ENCODE measurements at places on chromosomes 3 and 15.
A peak's percentile ranks its signal among the peaks of the same experiment; 100 is the strongest.

- no peak for DNase-seq
Observed at GRCh38 chr15:64640146-64640871, 135.1 kb downstream of the RBPMS2 start.

GRCh38 chr15:62945760-62946159, 96.8 kb upstream of the TPM1 start:
- DNase-seq = no peak

GRCh38 chr3:39907981-39908380, 98.6 kb downstream of the MYRIP start:
- no peak for DNase-seq

DNA sequence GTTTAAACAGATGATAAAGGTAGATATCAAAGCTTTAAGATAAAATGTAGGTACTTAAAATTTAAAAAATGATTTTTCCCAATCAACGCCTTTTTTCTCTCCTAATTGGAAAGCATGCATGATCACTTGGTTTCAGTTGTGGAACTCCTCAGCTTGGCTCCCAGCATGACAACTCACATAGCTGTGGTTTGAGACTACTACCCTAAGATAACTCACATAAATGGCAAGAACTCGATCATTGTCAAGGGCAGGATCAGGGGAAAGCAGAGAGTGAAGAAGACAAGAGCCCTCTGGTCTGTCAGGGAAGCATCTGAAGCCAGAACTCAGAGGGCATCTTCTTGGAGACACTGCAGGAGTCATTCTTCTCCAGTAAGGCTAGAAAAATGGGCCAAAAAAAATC, 516.7 kb downstream of the NTRK3 start:
- no peak for DNase-seq

DNA sequence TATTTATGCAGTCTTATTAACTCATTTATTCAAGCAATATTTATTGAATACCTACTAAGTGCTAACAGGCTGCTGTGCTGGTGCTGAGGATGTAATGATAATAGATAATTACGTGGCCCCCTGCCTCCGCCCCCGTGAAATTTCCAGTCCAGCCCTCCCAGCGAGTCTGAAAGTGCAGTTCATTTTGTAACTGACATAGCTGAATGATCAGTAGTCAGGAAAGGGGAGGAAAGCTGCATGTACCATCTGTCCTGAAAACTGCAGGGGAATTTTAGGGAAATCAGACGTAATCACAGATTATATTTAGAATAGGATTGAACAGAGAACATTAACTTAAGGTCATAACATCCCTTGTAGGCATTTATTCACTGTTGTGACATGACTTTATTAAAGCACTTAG, 736.8 kb downstream of the MCTP2 start:
- no peak for DNase-seq

DNA sequence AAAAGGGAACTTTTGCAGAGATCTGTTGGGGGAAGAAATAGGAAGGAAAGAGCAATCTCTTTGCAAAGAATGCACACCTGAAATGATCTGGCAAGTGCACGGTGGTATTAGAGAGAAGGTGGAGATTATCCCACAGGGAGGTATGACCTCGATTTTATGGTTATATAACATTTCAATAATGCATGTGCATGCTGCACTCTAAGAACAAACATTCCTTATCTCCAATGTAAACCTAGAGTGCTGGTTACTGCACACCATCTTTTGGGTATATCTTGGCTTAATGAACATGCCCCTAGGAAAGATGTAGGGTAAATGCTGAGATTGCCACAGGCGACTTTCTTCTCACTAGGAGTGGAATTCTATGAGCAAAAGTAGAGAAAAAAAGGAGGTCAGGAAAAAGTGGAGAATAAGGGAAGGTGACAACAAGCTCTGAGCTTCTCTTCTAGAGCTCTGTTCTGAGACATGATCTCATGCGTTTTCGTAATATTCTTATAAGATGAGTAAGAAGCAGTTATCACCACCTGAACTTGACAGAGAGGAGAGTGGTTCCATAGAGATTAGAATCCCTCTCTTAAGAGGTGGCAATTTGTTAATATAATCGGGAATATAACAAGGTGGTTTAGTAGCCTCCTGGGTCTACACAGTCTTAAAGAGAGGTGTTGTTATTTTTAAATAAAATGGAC, 117.5 kb upstream of the TMC3 start:
- DNase-seq = no peak

GRCh38 chr3:140931801-140932200, 9.8 kb upstream of the SLC25A36 start:
- no peak for DNase-seq

- no peak for DNase-seq
Observed at GRCh38 chr3:157549498-157549897, 46.3 kb upstream of the VEPH1 start.

DNA sequence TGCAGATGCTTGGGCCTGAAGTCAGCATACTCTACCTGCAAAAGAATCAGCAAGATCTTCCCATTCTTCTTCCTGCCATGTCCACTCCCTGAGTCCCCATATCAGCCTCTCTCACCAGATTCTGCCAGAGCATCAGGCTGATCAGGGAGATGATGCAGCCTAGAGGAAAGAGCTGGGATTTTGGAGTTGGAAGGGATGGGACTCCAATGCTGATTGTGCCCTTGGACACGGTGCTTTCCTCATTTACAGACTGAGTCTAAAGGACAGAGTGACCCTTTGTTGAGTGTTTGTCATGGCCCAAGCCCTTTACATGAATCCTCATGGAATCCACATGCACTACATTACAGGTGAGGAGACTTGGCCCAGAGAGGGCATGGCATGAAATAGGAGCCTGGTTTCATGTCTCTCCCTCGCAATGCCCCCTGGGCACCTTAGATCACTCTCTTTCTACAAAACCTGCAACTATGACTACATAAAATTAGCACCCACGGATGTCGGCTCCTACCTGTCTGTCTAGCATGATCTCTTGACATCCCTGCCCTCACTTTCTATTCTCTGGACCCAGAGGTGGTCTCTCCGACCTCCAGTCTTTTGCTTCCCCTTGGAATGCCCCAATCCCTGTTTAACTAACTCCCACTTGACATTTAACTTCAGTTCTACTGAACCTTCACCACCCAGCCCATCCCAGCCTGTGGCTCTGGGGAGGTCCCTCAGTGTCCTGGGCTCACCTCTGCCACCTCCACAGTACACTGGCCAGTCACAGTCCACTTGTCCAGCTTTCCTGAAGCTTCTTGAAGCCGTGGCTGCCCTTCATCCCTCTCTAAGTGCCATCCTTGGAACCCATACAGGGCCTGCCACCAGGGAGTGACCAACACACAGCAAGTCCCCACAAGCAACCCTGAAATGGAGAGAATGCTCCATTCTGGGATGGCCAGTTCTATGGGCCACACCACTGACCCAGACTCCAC, 173.5 kb downstream of the ABHD5 start:
- no peak for DNase-seq

- DNase-seq = no peak
Observed at GRCh38 chr15:45884755-45885445, 250.1 kb downstream of the SQOR start.

DNA sequence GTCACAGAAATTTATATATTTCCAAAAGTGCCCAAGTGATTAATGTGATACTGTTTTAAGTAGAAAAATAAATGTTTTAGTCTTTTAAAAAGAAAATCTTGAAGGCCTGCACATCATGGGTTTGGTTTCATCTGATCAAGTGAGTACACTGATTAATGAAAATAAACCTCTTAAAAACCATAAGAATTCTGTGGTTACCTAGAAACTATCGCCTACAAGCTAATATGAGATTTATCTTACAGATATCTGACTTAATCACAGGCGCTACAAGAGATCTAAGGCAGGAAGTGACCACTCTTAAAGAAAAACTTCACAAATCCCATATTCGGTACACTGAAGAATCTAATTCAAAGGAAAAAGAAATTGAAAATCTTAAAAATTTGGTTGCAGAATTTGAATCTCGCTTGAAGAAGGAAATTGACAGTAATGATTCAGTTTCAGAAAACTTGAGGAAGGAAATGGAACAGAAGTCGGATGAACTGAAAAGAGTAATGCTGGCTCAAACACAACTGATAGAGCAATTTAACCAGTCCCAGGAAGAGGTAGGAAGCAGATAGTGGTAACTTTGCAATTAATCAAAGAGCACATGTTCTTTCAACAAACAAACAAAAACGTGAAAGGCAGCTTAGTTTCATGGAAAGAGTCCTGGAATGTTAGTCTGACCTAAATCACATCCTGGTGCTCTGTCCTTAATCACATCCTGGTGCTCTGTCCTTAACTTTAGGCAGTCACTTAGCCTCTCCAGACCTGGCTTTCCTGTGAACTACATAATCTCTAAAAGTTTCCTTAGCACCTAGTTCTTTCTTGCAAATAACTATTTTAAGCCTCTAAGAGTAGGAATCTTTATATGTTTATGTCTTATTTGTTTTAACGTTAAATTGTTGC, 131.8 kb downstream of the CCNL1 start:
- no peak for DNase-seq

GRCh38 chr3:99696497-99696896, 58.1 kb downstream of the COL8A1 start:
- DNase-seq = no peak

DNA sequence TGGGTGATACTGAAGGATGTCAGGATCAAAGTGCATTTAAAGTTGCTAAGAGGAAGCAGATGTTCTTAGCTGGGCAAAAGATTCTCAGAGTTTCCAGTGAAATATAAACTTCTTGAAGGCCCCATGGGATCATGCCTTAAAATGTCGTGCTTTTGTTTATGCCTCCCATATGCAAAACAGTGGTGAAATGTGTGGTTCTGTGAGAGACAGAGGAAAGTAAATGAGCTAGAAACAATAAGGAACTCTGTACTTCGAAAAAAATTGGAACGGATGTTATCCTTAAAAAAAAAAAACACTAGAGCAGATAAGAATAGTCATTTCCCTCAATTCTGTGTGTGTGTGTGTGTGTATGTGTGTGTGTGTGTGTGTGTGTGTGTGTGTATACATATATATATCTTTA, 497.0 kb upstream of the TBL1XR1 start:
- DNase-seq = no peak

GRCh38 chr3:131702146-131702545, 199.4 kb upstream of the MRPL3 start:
- no peak for DNase-seq

GRCh38 chr3:55376753-55377347, 110.3 kb downstream of the WNT5A start:
- no peak for DNase-seq

- no peak for DNase-seq
Observed at GRCh38 chr15:80755885-80756284, 23.3 kb upstream of the CEMIP start.

DNA sequence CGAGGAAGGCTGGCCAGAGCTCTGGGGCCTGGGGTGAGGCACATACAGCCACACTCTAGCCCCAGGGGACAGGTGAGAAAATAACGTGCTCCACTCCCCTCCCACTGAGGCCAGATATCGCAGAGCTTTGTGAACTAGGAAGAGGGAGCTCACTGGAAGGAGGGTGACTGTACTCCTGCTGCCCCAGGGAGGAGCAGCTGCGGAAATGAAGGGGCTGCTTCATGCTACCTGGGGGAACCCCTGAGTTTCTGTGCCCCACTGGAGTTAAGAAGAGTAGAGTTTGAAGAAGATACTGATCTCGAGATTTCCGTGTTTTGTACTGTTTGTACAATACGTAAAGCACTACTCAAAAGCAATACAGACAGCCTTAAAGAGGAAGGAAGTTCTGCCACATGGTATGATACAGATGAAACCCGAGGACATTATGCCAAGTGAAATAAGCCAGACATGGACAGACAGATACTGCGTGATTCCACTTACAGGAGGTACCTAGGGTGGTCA, 44.6 kb downstream of the CMTM6 start:
- DNase-seq = peak; percentile 38

DNA sequence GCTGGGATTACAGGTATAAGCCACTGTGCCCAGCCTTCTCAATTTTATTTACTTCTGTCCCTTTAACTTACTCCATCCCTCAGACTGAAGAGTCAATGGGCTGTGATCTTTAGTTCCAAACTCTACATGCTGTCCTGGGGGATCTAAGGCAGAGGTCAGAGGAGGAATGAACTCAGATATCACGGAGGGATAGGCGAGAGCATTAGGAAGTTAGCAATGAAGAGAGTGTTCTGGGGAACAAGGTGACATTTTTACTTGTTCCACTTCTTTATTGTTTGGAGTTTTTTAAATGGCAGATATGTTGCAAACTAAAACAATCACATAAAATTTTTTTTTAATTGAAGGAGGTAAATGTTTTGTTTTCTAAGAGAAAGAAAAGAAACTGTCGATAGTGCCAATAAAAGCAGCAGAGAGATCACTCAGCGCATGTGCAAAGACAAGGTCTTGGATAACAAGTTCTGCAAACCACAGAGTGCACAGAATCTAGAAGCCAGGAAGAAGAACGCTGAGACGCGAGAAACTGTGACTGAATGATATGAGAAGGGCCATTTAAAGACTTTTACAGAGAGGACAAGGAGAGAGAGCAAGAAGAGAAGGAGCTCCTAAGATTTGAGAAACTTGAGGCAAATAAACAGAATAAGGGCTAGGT, 10.8 kb upstream of the CA12 start:
- no peak for DNase-seq

- DNase-seq = no peak
Observed at GRCh38 chr15:39232512-39232911, 348.4 kb upstream of the THBS1 start.

- DNase-seq = no peak
Observed at GRCh38 chr15:63340878-63341277, 40.8 kb downstream of the CA12 start.

GRCh38 chr3:118641608-118642007, 393.0 kb downstream of the IGSF11 start:
- peak; percentile 98 for DNase-seq

DNA sequence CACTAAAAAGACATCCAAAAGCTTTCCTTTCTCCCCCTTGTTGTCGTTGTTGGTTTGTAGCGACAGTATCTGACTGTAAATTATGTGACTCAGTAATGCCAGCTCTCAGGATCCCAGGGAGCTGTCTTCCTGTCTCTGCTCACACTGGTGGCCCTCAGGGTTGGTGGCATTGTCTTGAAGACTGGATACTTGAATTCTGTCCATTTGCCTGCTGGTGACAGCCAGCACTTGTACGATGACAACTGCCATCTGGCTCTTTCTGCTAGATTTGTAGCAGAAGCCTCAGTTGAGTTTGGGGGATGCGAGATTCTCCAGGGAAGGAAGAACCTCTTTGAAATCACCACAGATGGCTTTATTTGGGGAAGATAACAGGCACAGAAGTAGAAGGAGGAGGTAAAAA, 120.8 kb downstream of the ARPP21 start:
- DNase-seq = no peak
